ENCODE measurements at places on chromosomes 16 and 17. TPM values are rescaled to one million over a fixed set of nuclear protein-coding genes. Genes with fewer than 3 reads are reported as not detected.
A peak's percentile ranks its signal among the peaks of the same experiment; 100 is the strongest.

PIMREG gene
- total RNA-seq: 8.0 TPM

KRT38 gene
- not detected for total RNA-seq

SOX15 gene
- 0.20 TPM for total RNA-seq

HOXB7 gene
- total RNA-seq: 0.51 TPM

CCDC200 gene
- total RNA-seq: 0.47 TPM

C1QTNF8 gene
- not detected for total RNA-seq

GPR139 gene
- total RNA-seq: not detected

USP43 gene
- not detected for total RNA-seq

HLF gene
- total RNA-seq: 0.36 TPM

MPP3 gene
- total RNA-seq: 0.47 TPM

MPP2 gene
- 1.4 TPM for total RNA-seq

CSH2 gene
- not detected for total RNA-seq

TBC1D26 gene
- not detected for total RNA-seq

- peak; percentile 95 for DNase-seq
Observed at GRCh38 chr17:36545465-36546417, 1.0 kb downstream of the GGNBP2 start.

- DNase-seq: no peak
Observed at GRCh38 chr17:60941028-60941427, 263.4 kb downstream of the BCAS3 start.

GRCh38 chr17:66983414-66984021 lies 19.0 kb downstream of the CACNG4 start:
- DNase-seq: no peak

- no peak for DNase-seq
Observed at GRCh38 chr17:50370052-50370451, 2.9 kb downstream of the MRPL27 start.

GRCh38 chr16:69089091-69089910 lies 16.2 kb upstream of the HAS3 start:
- DNase-seq: no peak

GRCh38 chr17:40550608-40551007 lies 14.7 kb downstream of the CCR7 start:
- no peak for DNase-seq

DNA sequence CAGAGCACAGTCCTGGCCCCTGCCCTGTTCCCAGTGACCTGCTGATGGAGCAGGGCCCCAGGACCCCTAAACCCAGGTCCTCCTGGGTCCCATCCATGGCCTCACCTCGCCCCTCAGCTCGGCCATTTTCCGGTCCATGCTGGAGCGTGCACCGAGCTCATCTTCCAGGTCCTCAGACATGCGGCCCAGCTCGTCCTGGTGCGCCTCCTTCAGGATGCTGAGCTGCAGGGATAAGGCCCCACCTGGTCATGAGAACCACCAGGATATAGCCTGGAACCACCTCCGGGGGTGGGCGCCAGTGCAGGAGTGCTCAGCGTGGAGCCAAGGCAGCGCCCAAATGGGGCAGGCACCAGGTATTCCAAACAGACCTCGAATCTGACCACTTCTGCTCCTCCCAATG lies 17.9 kb downstream of the CCDC102A start:
- no peak for DNase-seq

- DNase-seq: no peak
Observed at GRCh38 chr16:27689711-27690110, 139.8 kb downstream of the KATNIP start.

- no peak for DNase-seq
Observed at GRCh38 chr17:69111794-69112193, 29.9 kb downstream of the ABCA6 start.

- no peak for DNase-seq
Observed at GRCh38 chr17:40558300-40558889, 6.9 kb downstream of the CCR7 start.

GRCh38 chr16:56101480-56101879 lies 89.8 kb upstream of the GNAO1 start:
- DNase-seq: no peak

DNA sequence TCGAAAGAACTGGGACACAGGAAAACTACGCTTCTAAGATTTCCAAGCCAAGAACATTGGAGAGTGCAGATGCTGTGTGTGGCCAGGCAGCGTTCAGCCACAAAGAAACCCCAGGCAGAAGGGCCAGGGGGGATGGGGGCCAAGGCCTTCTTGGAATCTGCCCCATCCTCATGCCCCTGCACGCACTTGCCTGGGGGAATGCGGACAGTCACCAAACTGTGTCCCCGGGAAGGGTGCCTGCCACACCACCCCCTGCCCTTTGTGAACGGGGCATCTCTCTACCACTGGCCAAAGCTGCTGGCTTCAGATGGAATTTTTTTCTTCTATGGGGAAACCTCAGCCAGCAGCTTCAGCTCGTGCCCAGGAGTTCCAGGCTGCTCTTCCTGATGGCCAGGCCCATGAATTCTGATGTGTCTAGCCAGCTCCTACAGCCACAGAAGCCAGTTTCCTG lies 32.0 kb upstream of the DNAH17 start:
- no peak for DNase-seq

- DNase-seq: no peak
Observed at GRCh38 chr17:31916491-31917064, 15.1 kb upstream of the UTP6 start.

DNA sequence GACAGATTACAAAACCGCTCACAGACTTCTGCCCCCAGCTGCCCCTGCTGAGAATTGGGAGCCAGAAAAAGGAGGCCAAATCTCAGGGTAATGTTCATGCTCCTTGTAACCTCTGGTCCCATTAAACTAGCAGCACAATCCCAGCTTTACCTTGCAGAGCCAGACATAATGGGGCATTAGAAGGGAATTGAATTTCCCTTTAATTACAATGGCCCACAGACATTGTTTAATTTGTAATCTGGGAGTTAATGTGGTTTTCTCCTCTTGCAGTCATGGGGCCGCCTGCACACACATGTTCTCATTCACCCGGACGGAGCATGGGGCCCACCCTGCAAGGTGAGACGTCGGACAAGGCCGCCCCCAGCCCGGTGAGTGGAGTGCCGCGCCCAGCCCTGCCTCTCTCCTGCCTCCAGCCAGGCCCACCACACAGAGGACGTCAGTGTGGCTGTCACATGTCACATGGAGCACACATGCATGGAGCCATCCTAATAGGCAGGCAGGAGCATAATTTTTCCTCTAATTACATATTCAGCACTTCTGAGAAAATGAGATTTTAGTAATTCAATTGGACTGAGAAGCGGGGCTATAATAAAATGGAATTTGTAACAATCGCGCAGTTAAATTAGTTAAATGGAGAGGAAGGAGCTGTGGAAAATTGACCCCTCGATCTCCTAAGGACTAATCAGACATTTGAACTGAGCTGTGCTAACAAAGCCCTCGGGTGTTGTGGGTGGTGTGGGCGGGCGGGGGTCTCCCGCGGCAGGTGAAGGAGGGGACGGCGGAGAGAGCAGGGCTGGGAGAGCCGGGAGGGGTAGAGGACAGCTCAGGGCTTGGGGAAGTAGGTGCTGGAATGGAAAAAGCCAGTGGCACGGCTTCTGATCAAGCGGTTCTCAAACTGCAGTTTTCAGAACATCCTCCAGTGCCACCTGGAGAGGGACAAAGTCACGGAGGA lies 87.7 kb downstream of the ENGASE start:
- no peak for DNase-seq

DNA sequence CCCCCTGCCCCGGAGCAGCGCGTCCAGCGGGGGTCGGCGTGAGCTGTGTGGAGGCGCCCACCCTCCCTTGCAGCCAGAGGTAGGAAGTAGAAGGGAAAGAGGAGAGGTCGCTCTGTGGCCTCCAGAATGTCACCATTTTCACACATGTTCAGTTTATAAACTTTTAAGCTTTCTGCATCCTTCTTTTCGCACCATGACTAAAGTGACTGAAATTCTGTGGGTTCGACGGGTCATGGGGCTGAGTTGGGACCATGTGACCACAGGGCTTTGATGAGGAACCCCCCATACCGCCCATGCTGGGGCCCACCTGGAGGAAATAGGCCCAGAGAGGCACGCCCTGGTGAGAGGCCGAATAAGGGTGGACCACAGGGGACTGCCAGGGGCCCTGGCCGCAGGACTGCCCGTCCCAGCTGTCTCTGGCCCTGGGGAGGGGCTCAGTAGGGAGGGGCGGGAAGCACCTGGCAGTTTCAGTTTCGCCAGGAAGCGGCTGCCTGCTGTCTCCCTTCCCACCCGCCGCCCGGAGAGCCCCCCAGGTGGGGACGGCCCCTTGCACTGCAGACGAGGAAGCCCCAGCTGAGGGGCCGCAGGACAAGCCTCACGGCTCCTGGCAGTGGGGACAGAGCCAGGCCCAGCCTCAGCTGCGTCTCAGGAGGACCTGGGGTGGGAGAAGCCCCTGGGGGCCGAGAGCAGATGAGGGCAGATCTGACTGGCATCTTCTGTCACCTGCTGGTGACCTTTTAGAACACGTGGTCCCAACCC lies 9.0 kb downstream of the CBFA2T3 start:
- no peak for DNase-seq

- DNase-seq: no peak
Observed at GRCh38 chr16:8756755-8757154, 40.7 kb downstream of the TMEM186 start.

- DNase-seq: no peak
Observed at GRCh38 chr17:34302636-34303035, 16.6 kb upstream of the CCL8 start.

DNA sequence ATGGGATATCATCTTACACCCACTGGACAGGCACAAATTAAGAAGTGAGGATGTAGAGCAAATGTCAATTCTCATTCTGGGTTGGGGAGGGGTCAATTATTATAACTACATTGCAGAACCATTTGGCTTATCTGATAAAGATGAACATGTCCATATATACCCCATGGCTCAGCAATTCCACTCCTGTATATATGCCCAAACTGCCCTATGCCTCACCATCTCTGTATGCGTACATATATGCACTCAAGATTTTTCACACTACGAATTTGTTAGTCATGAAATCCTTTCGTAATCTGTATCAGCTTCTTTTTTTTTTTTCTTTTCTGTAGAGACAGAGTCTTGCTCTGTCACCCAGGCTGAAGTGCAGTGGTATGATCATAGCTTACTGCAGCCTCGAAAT lies 20.8 kb upstream of the CNEP1R1 start:
- DNase-seq: no peak

DNA sequence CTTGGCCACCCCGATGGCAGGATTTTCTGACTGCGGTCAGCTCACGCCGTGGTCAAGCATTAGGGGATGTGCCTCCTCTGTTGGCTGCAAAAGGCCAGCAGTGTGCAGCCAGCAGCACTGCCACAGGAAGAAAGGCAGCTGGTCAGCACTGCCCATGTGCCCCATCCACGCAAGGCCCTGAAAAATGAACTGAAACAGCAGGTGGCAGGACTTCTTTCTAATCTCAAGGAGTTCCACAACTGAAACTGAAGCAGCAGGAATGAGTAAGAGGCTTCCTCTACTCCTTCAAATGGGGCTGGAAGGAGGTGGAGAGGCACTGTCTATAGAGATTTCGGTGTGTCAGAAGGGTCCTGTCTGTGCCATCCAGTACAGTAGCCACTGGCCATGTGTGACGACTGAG lies 3.2 kb downstream of the ZNF500 start:
- DNase-seq: no peak

- DNase-seq: no peak
Observed at GRCh38 chr17:14095631-14096030, 26.3 kb downstream of the COX10 start.

DNA sequence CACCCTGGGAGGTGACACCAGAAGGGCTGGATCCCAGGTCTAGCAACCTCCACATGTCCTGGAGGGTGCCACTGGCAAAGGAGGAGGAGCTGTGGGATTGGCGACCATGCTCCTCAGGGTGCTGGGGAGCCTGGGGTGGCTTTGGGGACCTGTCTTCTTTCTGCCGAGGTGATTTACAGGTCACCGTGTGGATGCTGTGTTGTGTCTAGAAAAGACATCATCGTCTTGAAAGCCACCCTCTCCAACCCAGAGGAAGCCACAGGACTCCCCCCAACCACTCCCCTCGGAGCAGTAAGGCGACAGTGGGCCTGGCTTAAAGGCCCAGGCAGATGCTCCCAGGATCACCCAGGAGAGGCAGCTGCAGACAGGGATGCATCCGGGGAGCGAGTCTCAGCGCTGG lies 29.7 kb upstream of the FASN start:
- no peak for DNase-seq

- no peak for DNase-seq
Observed at GRCh38 chr17:8806926-8807550, 7.9 kb upstream of the MFSD6L start.

Measured in activated T-helper 1 cell treated with anti-CD3 and anti-CD28 coated beads, Interleukin-12 subunit alpha, Interleukin-12 subunit beta, Interleukin-2, Interleukin-4 antibody, amounts not matched to agents 30 ng/mL and 10 ng/mL and 1 ng/mL, durations not matched to agents 14 hours and 24 hours and 36 hours (primary cell).